ENCODE measurements at places on chromosomes 3 and 15. TPM values are rescaled to one million over a fixed set of nuclear protein-coding genes. Genes with fewer than 3 reads are reported as not detected.

The IGDCC3 gene
- total RNA-seq: not detected

The SUSD5 gene
- total RNA-seq: 8.4 TPM

The RARB gene
- total RNA-seq: 10.2 TPM

The CHRM5 gene
- not detected for total RNA-seq

The CNTN4 gene
- not detected for total RNA-seq

The C2CD4B gene
- 0.89 TPM for total RNA-seq

The VWA5B2 gene
- 0.03 TPM for total RNA-seq

The CYP19A1 gene
- 0.72 TPM for total RNA-seq

The PLSCR2 gene
- total RNA-seq: not detected

The NANOGP8 gene
- not detected for total RNA-seq

The GPR160 gene
- 0.26 TPM for total RNA-seq

The SLC7A14 gene
- total RNA-seq: 0.83 TPM

The CPNE4 gene
- not detected for total RNA-seq

The FBXO40 gene
- total RNA-seq: not detected

The MRPL46 gene
- 7.2 TPM for total RNA-seq

The SAMD7 gene
- total RNA-seq: not detected

The CCDC39 gene
- total RNA-seq: not detected

The CHRNB4 gene
- not detected for total RNA-seq

The CHRNA3 gene
- total RNA-seq: not detected

The IL17RE gene
- 0.89 TPM for total RNA-seq

The ZNF620 gene
- total RNA-seq: 0.83 TPM

The CERS3 gene
- not detected for total RNA-seq

The IGF1R gene
- total RNA-seq: 76.7 TPM

The CP gene
- 42.1 TPM for total RNA-seq

The NIPA2 gene
- total RNA-seq: 48.8 TPM

The GNAT1 gene
- not detected for total RNA-seq

The GOLGA6B gene
- total RNA-seq: not detected

The ZNF860 gene
- 0.46 TPM for total RNA-seq

The FOXB1 gene
- not detected for total RNA-seq

The TMCO5A gene
- total RNA-seq: not detected

The THUMPD3 gene
- total RNA-seq: 57.5 TPM

The SLC24A5 gene
- not detected for total RNA-seq

The ITIH1 gene
- total RNA-seq: 0.17 TPM

The PRRT3 gene
- total RNA-seq: 4.7 TPM

The ZNF385D gene
- 1.2 TPM for total RNA-seq

The SKOR1 gene
- 0.17 TPM for total RNA-seq

The PTX3 gene
- 1,136 TPM for total RNA-seq

The ASB7 gene
- 17.1 TPM for total RNA-seq

The ZNF662 gene
- 2.3 TPM for total RNA-seq

The ZNF774 gene
- total RNA-seq: 2.8 TPM

The TTBK2 gene
- total RNA-seq: 16.5 TPM

The IQCF5 gene
- total RNA-seq: not detected

The SMAD6 gene
- 20.8 TPM for total RNA-seq

The XXYLT1 gene
- 24.0 TPM for total RNA-seq

The CLDN1 gene
- 4.1 TPM for total RNA-seq

The ARRDC4 gene
- total RNA-seq: 54.2 TPM

The NEO1 gene
- total RNA-seq: 28.2 TPM

The ACAN gene
- total RNA-seq: 209 TPM
